Aorta (tissue), 5 donors: ENCODE measurements at places on chromosomes 12 and 14. TPM values are rescaled to one million over a fixed set of nuclear protein-coding genes. Genes with fewer than 3 reads are reported as not detected.

PRH1 gene
- 33.0 TPM for total RNA-seq

GRCh38 chr12:7344833-7345606 is 41.1 kb downstream of the ACSM4 start:
- no peak for DNase-seq

DNA sequence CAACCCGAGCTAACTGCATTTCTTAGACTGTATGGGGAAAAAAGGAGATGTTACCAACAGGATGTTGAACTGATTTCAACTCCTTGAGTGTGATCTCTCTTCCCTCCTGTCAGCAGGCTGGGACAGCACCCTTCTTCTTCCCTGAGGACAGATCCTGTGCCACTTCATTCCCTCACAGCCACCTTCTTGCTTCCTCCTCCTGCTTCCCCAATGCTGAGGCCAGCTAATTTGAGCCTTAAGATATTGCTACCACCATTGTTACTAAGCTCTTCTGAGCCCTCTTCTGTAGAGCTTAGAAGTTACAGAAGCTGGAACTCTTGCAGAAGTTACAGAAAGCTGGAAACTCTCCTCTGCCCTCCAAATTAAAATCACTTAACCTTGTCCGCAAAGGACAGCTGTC is 88.8 kb downstream of the SPTSSA start:
- no peak for DNase-seq

DNA sequence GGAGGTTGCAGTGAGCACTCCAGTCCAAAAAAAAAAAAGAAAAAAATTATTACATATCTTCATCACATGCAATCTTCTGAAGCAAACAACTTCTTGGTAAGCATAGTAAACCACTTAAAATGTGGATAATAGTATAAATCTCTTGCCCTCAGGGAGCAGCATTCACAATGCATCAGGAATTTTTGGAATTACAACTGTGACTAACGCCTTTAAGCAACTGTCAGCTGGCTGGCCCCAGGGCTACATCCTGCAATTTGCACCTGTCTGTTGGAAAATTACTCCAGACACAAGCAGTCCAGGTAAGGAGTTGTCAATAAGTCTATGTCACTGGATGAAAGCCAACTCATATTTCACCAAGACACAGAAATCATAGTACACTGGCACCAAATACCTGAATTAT is 5.5 kb upstream of the SLC7A7 start:
- no peak for DNase-seq

DNA sequence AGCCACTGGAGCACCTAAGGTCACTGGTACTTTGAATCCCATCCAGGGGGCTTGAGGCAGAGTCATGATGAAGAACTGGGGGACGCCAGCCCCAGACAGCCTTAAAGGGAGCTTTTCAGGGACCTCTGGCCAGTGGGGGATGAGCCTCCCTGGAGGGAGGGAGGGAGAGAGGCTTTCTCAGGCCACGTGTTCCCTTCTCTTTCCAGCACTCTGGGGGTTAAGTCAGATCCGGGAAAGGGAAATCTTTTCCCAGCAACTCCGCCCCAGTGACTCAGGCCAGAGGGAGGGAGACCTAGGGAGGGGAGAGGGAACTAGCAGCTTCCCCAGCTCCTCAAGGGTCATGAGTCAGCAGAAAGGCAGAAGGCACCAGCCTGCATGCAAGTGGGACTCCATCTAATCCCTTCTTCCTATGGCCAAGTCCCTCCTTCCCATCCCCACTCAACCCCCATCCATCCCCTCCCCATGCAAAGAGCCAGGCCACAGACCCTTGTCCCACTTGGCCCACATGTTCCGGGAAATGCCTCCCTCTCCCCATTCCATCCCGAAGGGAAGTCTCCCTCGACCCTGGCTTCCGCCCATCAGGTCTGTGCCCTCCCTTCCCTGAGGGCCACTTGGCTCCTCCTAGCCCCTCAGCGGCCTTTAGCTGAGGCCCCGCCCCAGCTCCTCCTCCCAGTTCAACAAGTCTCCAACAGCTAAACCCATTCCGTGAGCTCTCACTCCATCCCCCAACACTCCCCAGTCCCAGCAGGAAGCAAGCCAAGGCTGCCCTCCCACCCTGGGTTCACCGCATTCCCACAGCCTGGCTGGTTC is 5.6 kb downstream of the TNFRSF1A start:
- peak; percentile 97 for DNase-seq

- no peak for DNase-seq
These were observed 144.6 kb downstream of the TTC7B start for GRCh38 chr14:90671382-90672234.

ANO6 gene
- 88.3 TPM for total RNA-seq

GRCh38 chr12:56256326-56256960 is 1.7 kb downstream of the ANKRD52 start:
- peak; percentile 83 for DNase-seq

DNA sequence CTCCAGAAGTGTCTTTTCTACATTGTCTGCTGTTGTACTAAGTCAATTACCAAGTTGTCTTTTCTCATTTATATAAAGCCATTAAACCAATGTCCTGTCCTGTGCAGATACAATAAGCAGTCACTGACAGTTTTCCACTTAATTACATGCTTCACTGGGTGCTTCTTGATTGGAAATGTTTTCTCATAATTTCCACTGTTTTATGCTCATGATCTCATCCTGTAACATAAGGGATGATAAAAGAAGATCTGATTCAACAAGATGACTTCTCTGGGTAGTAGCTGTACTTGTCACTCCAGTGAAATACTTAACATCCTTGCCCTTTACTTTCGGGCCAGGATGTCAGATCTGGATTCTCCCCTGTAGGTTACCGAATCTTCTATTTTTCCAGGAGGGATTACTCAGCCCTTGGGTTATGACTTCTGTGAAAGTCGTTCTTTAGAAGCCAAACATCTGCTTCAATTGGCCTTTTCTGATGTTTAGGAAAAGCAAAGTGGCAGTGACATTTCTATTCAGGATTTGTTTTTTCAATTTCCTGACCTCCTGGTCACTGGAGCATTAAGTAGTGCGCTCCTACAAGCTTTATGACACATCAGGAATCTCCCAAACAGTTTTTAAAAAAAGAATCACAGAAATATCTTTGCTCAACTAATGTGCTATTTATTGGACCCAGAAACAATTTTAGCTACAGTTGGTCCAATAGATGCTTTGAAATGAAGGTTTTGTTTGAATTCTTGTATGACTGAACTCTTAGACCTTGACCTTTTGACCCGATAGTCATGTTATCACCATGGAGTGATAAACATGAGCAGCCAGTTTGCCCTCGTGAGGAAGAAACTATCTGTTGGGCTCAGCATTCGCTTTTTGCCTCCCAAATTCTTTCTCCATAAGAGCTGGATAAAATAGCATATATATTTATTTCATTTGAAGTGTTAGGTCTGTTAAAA is 234.5 kb upstream of the SSTR1 start:
- no peak for DNase-seq

- DNase-seq, result no peak
These were observed 3.7 kb downstream of the KIF5A start for GRCh38 chr12:57553343-57554202.

UTP20 gene
- 11.4 TPM for total RNA-seq

OR6J1 gene
- not detected for total RNA-seq
